NCI-H1436 (cell line): ENCODE measurements at places on chromosomes 11 and 22.
A peak's percentile ranks its signal among the peaks of the same experiment; 100 is the strongest.

GRCh38 chr11:104078995-104079394 is 42.6 kb downstream of the DDI1 start:
- DNase-seq = no peak

DNA sequence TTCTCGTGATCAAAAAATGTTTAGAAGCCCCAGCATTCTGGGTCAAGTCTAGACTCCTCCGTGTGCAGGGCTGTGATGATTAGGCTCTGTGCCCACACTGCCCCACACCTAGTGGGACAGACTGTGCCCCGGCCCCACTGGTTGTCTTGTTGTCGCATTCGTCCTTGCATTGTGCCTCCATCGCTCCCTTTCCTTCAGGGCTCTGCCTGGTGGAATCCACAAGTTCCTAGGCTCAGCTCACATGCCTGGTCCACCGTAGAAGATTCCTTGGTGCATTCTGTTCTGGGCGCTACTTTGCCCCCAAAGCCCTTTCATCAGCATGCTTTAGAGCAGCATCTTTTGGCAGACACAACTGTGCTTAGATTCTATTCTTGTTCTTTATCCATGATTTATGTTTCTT is 23.5 kb upstream of the THY1 start:
- no peak for DNase-seq

- DNase-seq = peak; percentile 29
Measured at GRCh38 chr11:103326070-103326794, 217.0 kb downstream of the DYNC2H1 start.

GRCh38 chr11:61609980-61610366 is 29.1 kb upstream of the SYT7 start:
- DNase-seq = peak; percentile 67

DNA sequence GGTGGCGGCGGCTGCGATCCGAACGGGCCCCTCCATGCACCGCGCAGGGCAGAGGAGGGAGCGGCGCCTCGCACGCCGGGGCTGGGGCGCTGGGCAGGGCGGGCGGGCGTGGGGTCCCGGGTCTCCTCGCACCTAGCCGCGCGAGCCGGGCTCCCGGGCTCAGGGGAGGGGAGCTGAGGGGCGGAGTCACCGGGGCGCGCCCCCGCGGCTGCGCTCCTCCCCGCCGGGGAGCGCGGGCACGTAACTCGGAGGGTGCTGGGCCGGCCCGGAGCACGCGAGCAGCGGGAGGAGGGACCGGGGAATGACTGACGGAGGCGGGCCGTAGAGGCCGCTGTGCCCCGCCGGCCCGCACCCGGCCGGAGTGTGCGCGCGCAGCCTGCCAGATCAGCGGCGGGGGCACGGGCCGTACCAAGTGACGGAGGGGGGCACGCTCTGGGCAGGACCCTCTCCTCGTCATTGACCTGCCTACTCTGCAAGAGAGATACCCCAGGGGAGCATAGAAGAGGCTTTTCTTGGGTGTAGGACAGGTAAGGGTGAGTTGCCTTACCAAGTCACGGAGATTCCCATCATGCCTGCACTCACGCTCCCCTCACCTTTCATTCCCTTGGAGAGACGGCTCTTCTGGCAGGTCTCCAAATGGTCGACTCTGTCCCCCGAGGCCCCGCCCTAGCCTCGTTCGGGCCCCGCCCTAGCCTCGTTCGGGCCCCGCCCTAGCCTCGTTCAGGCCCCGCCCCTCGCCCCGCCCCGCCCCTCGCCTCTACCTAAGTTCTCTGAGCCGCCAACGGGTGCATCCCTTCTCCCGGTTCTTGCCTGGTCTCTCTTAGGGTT is at the start of gene CDON:
CDON (minus strand) TSS at position 188 of the 828 bp plus-strand sequence. CDS start 39,390 bp downstream, outside the sequence.
- DNase-seq = peak; percentile 95

DNA sequence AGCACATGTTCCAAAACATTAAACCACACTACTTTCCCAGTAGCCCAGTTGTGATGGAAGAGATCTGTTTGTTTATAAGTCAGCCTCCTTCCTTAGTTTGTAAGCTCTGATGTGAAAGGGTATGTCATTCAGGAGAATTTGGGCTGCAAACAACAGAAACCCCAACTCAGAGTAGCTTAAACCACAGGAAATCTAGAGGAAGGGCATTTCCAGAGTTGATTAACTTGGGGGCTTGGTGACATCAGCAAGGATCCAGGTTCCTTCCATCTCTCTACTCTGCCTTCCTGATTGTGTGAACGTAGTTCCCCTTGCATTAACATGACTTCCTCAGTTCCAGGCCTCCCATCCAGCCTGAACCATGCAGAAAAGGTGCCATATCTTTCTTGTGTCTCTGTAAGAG is 6.5 kb upstream of the FJX1 start:
- no peak for DNase-seq

GRCh38 chr11:67429038-67429668 is 859 bp downstream of the RPS6KB2 start:
- DNase-seq = no peak

- DNase-seq = no peak
Measured at GRCh38 chr22:27961182-27961581, 42.1 kb upstream of the PITPNB start.

DNA sequence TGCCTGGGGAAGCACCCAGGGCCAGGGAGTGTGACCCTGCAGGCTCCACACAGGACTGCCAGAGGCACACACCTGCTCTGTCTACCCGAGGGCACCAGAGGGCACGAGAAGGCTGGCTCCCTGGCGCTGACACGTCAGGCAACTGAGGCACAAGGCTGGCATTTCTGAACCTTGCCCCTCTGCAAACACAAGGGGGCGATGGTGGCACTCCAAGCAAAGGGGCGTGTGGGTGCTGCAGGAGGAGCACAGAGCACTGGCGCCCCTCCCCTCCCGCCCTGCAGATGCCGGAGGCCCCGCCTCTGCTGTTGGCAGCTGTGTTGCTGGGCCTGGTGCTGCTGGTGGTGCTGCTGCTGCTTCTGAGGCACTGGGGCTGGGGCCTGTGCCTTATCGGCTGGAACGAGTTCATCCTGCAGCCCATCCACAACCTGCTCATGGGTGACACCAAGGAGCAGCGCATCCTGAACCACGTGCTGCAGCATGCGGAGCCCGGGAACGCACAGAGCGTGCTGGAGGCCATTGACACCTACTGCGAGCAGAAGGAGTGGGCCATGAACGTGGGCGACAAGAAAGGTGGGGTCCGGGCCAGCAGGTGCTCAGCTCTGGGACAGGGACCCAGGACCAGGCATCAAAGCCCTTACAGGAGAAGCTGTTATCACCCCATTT is 20.8 kb upstream of the TXNRD2 start:
- DNase-seq = peak; percentile 87

DNA sequence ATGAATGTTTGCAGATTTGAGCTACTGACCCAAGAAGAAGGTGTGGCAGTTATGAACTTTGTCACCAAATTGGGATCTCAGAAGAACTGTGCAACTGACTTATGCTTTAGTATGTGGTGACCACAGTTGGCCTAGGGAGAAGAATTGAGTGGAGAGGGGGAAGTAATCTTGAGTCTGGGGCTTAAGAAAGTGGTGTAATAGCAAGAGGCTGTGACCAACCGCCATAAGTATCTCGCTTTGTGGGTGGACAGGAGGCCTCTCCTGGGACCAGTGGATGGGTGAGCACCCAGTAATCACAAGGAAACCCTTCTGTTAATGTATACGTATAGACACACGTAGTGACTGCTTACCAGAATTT is 12.7 kb upstream of the IL10RA start:
- DNase-seq = no peak

- DNase-seq = peak; percentile 9
Measured at GRCh38 chr11:36744375-36745168, 146.5 kb upstream of the RAG2 start.

DNA sequence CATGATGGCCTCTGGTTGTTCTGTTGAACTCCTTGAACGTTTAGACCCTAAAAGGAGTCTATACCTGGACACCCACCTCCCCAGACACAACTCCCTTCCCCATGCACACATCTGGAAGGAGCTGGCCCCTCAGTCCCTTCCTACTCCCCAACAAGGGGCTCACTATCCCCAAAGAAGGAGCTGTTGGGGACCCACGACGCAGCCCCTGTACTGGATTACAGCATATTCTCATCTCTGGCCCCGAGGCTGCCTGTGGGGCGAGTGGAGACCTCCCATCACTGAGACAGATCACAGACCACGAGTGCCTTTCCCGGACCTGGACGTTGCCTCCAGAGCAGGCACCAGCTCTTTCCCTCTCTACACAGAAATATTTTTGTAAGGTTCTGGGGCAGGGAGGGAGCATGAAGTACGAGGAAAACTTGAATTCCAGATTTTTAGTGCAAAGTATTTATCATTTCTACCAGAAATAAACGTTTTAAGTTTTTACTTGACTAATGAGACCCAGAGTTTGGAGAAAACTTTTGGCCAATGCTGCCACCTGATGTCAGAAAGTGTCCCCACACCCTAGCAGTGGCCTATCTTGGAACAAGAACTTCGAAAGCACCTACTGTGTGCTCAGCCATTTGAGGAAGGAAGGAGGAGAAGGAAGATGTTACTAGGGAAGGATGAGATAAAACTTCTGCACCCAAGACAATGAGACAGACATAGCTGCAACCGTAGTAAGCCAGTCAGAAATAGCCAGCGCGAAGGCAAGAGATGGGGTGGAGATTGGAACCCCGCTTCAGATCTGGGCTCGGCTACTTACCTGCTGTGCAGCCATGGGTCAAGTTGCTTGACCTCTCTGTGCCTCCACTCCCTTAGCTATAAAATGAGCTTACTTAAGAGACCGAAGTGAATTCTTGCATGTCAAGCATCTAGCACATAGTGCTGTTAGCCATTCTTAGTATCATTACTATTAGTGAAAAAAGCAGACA is 10.2 kb upstream of the POU2F3 start:
- DNase-seq = peak; percentile 5

DNA sequence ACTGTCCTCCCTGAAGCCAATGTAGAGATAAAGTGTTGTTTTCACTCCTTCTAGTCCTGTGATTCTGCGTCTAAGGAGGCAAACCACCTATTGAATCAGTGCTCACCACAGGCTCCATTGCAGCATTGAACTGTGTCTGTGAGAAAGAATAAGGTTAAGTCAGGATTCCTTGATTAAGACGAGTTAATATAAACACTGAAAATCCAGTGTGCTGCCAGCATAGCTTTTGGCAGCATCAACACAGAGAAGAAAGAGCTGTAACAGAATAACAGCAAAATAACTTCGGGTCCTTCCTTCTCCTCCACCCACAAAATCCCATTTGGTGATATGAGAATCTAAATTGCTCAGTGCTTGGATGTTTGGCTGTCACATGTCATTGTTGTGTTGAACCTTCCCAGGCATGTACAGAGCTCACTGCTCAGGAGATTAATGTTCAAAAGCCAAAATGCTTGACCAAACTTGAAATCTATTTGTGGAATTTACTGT is 185.2 kb upstream of the DDI1 start:
- no peak for DNase-seq

DNA sequence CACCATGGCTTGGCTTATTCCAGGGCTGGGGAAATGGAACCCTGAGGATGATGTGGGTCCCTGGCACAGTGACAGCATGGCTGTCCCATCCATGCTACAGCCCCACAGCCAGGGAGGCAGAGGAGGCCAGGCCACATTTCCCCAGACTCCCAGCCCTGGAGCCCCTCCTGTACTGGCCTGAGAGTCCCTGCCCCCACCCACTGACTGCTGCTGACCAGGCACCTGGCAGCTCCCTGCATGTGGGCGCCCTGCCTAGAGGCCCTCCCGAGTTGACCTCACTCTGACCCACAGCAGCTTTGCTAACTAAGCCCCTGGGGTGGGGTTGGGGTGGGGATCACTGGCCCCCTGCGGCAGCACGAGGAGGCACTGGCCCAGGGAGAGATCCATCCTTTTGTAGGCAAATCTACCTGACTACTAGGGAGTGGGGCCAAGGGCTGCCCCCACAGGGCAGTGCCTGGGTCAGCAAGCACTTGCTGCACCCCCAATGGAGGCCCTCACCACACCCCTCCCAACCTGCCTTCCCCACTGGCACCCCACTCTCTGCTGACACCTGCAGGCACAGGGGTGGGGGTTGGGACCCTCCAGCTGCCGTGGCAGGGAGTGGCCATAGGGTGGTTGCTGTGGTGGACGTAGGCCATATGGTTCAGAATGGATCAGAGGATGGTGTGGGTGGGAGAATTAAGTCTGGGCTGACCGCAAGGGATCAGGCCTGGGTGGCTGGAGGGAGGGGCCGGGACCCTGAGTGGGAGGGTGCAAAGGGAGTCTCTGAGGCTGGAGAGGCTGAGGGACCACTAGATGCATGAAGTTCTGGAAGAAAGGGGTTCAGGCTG is 17.4 kb downstream of the ARVCF start:
- DNase-seq = no peak

- no peak for DNase-seq
Measured at GRCh38 chr11:69634069-69634468, 6.9 kb upstream of the CCND1 start.

GRCh38 chr22:46797355-46797754 is 34.9 kb downstream of the TBC1D22A start:
- DNase-seq = no peak

GRCh38 chr22:36329254-36330078 is 58.3 kb downstream of the MYH9 start:
- DNase-seq = no peak

DNA sequence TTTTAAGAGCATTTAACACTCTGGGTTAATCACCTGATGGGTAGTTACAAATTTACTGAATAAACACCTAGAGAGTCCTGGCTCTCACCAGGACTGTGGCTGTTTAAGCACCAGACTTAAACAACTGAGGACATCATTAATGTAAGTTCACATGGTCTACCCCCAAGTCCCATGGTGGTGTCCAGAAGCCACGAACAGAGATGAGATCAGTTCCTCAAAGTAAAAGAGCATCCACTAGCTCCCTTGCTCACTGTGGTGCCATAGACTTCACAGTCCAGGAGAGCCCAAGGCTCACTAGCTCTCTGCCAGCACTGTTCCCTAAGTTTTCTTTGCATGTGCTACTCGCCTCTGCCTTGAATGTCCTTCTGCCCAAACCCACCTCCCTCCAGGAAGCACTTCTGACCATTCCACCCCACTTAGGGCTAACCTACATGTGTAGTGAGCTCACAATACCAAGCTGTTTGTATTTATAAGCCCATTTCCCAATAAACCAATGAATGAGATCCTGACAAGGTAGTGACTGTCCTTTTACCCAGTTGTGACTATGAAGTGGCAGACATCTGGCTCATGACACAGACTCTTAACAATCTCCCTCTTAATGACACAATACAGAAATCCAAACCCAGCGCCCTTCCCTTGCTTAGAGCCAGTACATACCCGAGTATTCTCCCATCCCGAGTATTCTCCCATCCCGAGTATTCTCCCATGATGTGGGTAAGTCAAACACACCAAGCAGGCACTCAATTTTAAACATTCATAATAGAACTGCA is 15.7 kb downstream of the NAP1L4 start:
- no peak for DNase-seq

GRCh38 chr22:19576460-19577421 is 52.5 kb upstream of the CLDN5 start:
- DNase-seq = peak; percentile 17
